ENCODE measurements at places on chromosomes 6 and 20.

DNA sequence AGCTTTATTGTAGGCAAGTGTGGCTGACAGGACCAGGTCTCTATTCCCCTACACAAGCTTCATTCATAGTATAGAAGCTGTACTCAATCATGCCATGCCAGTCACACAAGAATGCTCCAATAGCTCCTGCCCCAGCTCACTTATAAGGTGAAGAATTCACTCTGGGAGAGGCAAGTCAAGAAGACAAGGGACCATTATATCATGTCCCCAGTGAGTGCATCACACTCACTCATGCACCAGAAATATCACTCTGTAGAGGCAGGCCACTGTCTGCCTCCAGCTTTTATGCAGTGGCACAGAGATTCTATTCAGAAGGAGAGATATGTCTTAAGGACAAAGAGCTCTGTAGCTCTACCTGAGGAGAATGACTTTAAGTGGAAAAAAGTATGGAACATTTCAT lies 263.2 kb downstream of the GJA1 start:
- DNase-seq = no peak

GRCh38 chr6:45900808-45901752 lies 114.6 kb downstream of the CLIC5 start:
- peak; percentile 72 for DNase-seq

GRCh38 chr6:44116641-44117382 lies 10.4 kb downstream of the MRPL14 start:
- DNase-seq = peak; percentile 90

- no peak for DNase-seq
These were observed 336.5 kb upstream of the ARID1B start for GRCh38 chr6:156440688-156441087.

DNA sequence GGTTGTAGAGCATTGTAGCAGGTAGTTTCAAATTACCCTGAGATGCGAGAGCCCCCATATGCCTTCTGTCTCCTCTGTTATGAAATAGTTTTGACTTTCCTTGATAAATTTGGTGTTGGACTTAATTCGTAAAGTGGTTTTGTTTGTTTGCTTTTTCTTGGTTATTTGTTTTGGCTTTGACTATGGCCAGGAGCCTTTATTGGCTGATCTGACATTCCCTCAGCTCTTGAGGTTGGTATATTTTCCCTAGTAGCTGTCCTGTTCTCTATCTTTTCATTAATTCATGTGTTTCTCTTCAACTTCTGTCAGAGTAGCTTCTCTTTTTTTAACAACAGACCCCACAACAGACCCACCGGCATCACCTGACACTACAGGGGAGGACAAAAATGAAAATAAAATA lies 457.4 kb upstream of the MANEA start:
- DNase-seq = no peak

- DNase-seq = no peak
These were observed 49.3 kb downstream of the EZR start for GRCh38 chr6:158769771-158770432.

DNA sequence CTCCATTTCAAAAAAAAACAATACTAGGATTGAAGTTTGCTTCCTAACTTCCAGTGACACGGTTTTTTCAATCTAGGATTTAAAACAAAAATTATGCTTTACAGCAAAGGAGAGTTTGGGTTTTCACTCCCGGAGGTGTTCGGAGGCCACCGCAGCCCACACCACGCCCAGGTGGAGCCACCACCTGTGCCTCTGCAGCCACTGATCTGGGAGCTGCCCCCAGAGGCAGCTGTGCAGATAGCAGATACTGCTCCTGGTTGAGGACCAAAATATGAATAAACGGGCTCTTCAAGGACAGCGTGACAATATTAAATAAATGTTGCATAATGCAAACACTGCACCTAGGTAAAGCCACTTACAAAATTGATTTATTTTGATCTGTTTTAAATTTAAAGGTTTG lies 30.2 kb downstream of the DLL1 start:
- DNase-seq = no peak

DNA sequence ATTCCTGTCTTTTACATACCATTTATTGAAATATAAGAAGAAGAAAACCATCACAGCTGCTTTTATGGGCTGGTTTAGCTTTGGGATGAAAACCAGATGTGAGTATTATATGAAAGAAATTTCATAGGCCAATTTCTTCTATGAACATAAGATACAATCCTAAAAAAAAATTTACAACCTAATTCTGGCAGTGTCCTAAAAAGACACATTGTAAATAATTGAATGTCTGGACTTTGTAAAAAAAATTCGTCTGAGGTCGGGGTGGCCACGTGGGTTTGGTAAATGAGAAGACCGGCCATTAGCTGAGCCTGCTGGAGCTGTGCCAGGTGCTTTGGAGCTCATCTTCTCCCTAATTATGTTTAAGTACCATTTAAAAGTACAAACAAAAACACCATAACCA lies 26.8 kb downstream of the DACT2 start:
- DNase-seq = no peak

GRCh38 chr20:48846516-48847492 lies 19.0 kb upstream of the PREX1 start:
- DNase-seq = peak; percentile 32

GRCh38 chr6:79115553-79116182 lies 37.6 kb upstream of the PHIP start:
- no peak for DNase-seq

GRCh38 chr6:90431576-90431975 lies 134.9 kb upstream of the BACH2 start:
- DNase-seq = peak; percentile 20

- no peak for DNase-seq
These were observed 34.6 kb upstream of the LAMA2 start for GRCh38 chr6:128848212-128848935.

DNA sequence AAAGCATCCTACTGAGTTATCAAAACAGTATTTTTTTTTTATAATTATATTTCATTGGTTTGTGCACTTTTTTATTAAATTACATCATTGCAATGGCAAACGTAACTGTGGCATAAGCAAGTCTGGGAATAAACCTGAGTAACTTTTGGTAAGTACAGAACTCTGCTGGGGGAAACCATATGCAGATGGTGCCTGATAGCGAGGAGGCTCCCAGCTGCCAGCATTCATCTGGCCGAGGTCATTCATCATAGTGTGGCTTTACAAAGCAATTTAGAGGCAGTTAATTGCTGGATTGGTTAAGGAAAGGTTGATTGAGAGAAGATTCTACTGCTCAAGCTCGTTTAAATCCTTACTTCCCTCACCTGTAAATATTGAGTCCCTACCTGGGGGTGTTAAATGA lies 52.6 kb downstream of the HECA start:
- DNase-seq = no peak

DNA sequence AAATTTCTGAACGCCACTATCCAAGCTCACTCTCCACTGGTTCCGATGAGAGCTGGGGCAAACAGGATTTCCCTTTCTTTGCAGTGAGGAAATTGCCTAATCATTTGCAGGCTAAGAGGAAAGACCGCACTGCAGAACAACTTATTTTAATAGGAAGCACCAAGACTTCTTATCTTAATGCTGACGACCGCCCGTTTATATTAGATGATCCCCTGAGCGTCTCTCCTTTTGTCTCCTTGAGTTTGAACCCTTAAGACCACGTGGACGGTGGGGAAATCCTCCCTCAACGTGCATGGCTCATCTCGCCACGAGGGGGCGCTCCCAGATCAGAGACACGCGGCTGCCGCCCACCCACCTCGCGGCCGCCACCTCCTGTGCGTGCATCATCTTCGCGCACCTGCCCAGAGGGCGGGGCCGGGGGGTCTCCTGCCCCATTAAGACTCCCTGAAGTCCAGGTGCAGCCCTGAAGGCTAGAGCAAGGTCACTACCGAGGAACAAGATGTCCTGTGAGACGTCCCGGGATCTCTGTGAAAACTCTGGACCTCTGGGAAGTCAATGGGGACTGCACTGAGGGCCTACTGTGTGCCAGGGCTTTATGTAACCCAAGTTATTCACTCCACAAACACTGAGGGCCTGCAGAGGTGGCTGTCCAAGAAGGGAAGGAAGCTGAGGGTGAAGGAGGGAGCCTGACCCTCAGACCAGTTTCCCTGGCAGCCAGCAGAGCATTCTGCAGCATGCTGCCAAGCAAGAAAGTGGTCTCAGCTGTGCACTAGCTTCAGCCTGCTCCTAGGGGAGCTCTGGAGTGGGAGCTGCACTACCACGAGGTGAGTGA lies 28.1 kb downstream of the PDYN start:
- DNase-seq = peak; percentile 55

DNA sequence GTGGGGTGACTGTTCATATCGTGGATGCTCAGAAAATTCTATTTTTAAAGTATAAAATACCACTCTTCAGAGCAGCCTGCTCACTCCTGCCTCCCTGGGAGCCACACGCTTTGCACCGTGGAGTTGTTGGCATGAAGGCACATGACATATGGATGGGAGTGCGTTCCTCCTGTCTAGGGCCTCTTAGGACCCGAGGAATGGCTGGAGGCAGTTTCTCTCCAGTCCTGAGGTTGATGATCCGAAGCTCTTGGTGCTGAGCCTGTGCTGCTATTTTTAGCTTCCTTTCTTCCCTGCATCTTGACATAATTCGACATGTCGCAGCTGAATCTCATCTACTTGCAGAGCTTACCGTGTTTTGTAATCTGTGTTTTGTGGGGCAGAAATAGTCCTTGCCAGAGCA lies 73.9 kb downstream of the PHACTR3 start:
- no peak for DNase-seq

DNA sequence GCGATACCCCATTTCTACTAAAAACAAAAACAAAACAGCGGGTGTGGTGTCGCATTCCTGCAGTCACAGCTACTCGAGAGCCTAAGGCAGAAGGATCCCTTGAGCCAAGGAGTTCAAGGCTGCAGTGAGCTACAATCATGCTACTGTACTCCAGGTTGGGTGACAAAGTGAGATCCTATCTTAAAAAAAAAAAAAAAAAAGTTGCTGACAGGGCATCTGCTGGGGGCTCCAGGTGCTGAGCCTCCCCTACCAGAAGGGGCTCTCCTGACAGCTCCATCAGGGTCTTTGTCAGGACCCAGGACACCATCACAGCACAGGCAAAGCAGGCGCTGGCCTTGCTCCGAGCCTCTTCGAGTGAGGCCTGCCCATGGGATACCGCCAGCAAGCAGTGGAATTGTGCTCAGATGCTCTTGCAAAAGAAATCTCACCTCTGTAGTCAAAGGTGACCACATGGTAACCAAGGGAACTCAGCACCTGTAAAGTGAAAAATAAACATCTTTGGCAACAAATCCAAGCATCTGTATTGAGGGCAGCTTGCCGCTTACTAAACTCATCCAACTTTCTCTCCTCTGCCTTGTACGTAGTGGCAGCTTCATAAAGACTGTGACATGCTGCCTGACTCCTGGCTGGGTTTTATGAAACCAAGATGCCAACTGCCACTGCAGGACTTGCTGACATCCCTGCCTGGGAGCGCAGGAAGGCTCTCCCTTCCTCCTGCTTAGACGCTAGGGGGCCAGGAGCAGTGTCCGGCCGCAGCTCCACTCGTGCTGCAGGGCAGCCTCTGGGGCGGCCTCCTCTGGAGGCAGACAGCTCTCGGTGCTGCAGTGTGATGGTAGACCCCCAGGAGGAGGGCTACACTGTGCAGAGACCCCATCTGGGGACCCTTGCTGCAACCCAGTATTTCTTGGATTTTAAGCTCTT lies 66.9 kb downstream of the PYGB start:
- no peak for DNase-seq

DNA sequence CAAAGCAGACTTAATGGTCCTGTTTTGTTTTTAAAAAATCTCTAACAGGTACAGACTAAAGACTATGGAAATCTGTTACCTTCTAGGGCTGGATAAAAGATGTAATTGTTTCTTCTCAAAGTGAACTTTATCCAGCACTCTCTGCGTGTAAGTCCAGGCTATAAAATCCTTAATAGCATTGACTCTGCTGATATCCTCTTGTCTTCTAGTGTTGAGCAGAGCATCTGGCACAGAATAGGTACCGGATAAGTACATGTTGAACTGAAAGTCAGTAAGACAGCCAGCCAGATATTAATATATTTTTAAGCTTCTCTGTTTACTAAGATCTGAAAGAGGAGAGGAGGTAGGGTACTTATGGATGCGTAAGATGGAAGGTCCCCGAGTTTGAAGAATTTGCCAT lies 262.3 kb downstream of the TBC1D7 start:
- no peak for DNase-seq

GRCh38 chr6:111949546-111949945 lies 76.3 kb upstream of the FYN start:
- no peak for DNase-seq

- DNase-seq = no peak
These were observed 107.9 kb downstream of the EPM2A start for GRCh38 chr6:145627451-145627850.

DNA sequence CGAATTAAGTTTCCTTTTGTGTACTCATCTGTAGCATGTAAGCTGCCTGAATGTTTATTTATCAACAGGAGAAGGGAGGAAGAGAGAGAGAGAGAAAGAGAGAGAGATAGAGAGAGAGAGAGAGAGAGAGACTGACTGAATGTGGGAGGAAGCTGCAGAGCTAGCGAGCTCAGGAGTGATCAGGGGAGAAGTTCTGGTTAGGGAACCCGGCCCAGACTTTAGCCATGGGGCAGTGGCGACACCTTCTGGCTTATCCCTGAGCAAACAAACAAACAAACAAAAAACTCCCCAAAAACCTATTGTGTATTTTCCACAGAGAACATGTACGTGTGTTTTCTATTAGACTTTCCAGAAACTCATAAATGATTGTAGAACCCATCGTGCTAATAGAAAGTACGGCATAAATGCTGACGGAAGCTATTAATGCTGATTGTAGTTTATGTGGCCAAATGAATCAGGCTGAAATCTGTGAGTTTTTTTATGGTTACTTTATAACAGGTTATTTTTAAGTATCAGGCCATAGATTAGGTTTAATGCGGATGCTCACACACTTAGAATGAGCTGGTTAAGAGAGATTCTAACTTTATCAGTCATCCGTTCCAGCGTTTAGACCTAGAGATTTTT lies 92.8 kb downstream of the CLIC5 start:
- DNase-seq = peak; percentile 78

DNA sequence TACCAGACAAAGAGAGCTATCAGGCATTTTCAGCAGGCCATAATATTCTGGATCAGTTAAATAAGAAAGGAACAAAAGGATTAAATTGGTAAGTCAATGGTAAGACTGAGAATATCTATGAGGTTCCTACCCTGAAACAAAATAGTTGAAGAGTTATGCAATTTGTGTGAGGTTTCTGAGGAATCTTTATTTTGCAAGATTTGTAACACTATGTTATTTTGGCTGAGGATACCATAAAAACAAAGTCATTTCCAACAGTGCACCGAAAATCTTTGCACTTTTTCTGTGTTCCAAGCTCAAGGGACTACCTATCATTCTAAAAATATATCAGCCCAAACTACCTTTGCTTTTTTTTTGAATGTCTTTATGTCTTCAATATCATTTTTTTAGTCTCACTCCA lies 383.3 kb upstream of the CITED2 start:
- DNase-seq = peak; percentile 75

GRCh38 chr6:22737331-22737730 lies 168.0 kb downstream of the HDGFL1 start:
- DNase-seq = peak; percentile 57

DNA sequence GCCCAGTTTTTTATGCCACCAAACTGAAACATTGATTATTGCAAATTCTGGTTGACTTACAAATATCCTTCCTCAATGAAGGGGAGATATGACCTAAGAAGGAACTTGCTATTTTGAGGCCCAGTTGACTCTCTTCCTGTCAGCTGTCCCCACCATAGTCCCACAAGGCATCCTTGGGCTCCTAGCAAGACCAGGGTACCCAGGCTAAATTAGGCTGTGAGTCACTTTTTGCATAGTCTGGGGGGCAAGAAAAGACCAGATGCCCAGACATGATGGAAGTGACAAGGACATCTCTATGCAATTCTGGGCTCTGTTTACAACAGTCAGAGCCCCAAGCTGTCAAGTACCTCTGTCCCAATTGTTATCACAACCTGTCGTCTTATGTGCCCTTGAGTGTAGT lies 31.8 kb upstream of the MAFB start:
- no peak for DNase-seq

- DNase-seq = no peak
These were observed at the start of gene ATXN1 for GRCh38 chr6:16760516-16761470. TSS of gene ATXN1 (minus strand) at chr6:16761460.
